ENCODE measurements at places on chromosomes 7 and 10.

GRCh38 chr7:140239653-140239935 is 62.8 kb upstream of the KDM7A start:
- DNase-seq = no peak

- peak; percentile 41 for DNase-seq
These were observed 40.4 kb upstream of the BPGM start for GRCh38 chr7:134605978-134606923.

DNA sequence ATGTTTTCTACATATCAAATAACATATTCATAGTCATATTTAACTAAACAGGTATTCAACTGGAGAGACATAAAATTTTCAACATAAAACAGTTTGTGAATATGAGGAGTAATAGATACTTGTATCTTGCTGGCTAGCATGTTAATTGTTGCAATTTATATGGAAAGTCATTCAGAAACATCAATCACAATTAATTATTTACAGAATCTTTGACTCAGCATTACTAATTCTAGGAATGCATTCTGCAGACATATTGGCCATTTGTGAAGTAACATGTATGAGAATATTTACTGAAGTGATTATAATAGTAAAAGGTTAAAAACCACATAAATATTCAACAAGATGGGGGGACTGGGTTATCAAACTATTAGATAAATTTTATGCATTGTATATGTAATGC is 203.7 kb downstream of the TSPAN12 start:
- no peak for DNase-seq

DNA sequence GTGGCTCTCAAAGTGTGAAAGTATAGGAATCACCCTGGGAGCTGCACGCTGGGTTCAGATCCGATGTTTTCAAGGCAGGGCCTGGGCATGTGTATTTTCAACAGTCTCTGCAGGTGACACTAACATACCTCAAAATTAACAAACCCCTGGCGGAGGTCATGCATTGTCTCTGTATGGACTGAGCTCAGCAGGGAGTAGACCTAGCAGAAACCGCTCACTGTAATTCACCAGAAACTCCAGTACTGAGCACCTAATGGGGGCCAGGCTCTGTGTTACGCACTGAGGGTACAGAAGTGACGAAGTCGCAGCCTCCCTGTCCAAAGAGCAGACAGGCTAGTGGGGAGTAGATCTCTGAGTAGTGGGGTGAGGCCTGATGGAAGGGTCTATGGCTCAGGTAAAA is 5.6 kb downstream of the STRA8 start:
- DNase-seq = no peak

Data from left kidney (tissue), 8 donors.